ENCODE measurements at places on chromosomes 1 and 21. TPM values are rescaled to one million over a fixed set of nuclear protein-coding genes. Genes with fewer than 3 reads are reported as not detected.

SH3GLB1 gene
- 75.2 TPM for total RNA-seq

BRDT gene
- total RNA-seq, result not detected

CR1L gene
- total RNA-seq, result not detected

IL10RB gene
- 48.3 TPM for total RNA-seq

VAMP4 gene
- total RNA-seq, result 12.2 TPM

MYOG gene
- not detected for total RNA-seq

CD1E gene
- total RNA-seq, result not detected

DNA sequence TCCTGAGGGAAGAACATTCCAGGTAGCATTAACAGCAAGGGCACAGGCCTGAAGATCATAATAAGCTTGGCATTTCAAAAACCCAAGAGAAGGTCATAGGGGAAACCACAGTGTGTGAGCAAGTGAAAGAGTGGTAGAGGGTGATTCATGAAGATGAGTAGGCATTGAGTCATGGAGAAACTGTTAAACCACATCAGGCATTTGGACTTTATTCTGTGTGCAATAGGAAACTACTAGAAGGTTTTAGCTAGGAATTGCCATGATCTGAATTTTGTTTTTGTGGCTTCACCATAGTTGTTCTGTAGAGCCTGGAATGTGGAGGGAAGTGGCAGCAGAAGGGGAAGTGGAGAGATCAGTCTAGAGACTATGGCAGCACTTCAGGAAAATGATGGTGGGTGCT is 359.0 kb upstream of the PTBP2 start:
- no peak for DNase-seq

- DNase-seq, result no peak
Observed at GRCh38 chr1:21833392-21833976, 21.4 kb downstream of the LDLRAD2 start.

DNA sequence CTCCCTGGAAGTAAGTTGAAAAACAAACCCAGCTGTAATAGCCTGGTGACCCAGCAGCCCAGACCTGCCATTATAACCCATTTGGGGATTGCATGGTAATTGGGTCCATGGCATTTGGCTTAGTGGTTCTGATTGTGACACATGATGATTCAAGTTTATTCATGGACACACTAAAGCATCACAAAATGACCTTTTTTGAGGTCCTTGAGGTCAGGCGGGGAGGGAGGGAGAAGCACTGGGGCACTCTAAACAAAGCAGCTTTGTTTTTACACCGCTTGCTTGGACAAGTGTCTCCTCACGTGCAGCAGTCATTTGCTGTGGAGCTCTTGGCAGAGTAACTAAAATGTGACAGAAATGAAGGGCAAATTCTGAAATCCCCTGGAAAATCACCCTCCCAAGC is 241.0 kb upstream of the SGIP1 start:
- no peak for DNase-seq

- DNase-seq, result no peak
Observed at GRCh38 chr1:186958520-186958919, 129.8 kb downstream of the PLA2G4A start.

GRCh38 chr1:230498704-230499103 is 72.6 kb upstream of the PGBD5 start:
- DNase-seq, result no peak

DNA sequence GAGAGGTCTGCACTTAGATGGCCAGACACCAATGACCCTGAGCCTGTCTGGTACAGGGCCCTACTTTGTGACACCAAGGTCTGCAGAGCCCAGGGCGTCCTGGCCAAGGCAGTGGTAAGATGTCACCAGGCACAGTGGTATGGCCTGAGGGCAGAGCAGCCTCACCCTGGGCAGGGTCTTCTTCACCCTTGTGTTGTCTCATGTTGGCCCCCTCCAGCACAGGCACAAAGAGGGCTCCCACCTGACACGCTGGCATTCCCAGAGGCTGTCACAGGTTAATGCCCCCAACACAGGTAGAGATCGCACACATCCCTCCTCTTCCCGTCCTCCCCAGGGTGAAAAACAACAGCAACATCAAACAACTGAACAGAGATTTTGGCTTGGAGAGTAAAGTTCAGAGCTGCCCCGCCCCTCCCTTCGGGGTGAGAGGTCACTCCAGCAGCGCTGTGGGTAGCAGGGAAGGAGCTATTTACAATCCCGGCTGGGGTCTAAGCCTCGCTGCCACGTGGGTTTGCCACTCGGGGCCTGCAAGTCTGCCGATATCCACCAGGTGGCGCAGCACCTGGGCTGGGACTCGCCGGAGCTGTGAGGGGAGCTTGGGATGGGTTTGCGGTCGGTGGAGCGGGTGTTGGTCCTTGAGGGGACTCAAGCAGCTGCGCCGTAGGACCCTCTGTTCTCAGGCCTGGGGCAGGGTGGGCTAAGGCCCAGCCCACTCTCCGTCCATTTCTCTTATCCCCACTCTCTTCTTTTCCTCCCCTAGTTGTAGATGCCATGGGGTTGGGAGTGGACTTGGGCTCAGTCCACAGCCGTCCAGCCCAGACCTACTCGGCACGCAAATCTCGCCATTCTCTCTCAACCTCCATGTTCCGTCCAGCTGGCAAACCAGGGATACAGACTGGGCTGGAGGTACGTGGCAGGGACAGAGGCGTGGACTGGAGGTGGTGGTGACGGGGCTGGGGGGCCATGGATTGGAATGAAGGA is 12.7 kb downstream of the EFNA3 start:
- peak; percentile 92 for DNase-seq

- DNase-seq, result no peak
Observed at GRCh38 chr1:229266274-229266673, 4.6 kb upstream of the RAB4A start.

DNA sequence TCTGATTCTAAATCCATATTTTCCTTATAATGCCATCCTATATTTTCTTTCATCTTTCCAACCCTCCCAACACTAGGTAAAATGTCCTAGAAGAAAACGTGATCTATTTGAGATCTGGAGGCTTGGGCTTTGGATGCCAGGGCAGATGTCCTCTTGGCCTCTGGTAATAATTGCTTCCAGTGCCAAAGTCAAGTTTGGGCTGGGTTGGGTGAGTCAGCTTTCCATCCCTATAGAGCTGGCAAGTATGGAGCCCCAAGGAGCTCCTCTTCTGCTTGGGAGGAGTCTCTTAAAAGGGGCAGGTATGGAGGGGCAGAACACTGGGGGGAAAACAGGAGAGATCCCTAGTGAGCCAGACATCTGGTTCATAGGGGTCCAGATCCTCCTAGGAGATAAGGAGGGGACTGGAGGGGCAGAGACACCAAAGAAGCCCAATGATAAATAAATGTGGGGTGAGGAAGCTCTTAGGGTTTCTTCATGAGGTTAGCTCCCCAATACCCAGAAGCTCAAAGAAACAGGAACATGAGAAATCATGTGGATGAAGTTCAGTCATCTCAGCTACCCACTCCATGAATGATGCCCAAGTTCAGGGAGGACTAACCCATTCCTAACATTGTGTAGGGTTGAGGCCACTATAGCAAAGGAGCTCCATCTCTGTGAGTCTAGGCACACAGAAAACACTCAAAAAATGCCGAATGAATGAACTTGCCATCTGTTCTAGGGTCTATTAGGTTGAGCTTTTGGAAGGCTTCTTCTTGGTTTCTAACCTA is 3.5 kb downstream of the C1orf116 start:
- no peak for DNase-seq

GRCh38 chr1:83999316-83999819 is 436 bp upstream of the TTLL7 start:
- DNase-seq, result peak; percentile 92

DNA sequence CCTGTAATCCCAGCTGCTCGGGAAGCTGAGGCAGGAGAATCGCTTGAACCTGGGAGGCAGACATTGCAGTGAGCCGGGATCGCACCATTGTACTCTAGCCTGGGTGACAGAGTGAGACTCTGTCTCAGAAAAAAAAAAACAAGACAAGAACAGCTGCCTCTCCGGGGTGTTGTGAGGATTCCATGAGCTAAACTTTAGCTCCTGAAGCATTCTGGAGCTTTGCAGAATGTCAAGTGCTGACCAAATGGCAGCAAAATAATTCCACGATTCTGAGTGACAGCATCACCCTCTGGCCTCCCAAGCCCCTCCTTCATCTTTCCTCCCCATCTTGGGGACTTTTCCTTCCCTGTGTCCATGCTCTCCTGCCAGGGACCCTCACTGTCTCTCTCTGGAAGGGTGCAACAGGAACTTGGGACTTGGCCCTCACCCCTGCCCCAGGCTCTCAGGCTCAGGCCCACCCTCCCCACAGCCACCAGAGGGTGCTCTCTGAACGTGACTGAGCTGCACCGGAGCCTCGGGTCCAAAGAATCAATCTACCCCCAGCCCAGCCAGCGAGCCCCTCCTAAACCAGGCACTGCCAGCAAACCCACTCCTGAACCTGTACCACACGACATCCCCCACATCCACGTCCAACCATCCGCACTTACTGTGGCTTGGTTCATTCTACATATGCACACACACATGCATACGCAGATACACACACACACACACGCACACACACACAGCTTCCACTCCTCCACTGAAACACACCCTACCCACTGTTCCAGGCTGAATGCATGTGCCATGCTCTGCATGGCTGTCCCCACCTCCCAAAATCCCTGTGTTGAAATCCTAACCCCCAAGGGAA is 45.7 kb downstream of the ACOT7 start:
- DNase-seq, result no peak

- DNase-seq, result no peak
Observed at GRCh38 chr21:32682696-32683474, 44.9 kb downstream of the SYNJ1 start.

- DNase-seq, result no peak
Observed at GRCh38 chr1:197683895-197684553, 91.3 kb downstream of the DENND1B start.

DNA sequence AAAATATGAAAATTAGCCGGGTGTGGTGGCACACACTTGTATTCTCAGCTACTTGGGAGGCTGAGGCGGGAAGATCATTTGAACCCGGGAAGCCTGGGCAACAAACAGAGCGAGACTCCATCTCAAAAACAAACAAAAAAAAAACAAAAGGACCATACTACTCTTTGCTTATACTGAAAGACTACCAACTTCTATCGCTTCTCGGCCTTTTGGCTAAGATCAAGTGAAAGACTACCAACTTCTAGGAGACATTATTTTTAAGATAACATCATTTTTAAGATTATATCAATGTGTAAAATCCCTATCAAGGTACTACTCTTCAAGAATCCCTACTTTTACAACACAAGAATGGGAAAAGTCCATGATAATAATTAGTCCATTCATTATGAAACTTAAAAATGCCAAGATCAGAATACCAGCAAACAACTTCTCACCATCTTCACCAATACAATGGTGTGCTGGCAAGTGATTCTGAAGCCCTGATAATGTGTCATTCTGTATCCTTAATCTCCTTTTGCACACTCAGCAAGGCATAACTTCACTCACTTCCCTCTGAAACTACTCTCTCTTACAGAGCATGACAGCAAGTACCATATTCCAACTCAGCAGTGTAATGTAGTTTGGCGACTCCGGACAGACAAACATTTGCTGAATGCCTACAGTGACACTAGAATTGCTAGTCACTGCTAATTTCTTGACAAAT is 1.7 kb downstream of the PTP4A2 start:
- DNase-seq, result no peak
